ENCODE measurements at places on chromosomes 13 and 19. TPM values are rescaled to one million over a fixed set of nuclear protein-coding genes. Genes with fewer than 3 reads are reported as not detected.
A peak's percentile ranks its signal among the peaks of the same experiment; 100 is the strongest.

SIAH3 gene
- total RNA-seq, result not detected

ZIM2 gene
- not detected for total RNA-seq

MISP gene
- not detected for total RNA-seq

ZNF850 gene
- total RNA-seq, result 5.6 TPM

IGLON5 gene
- total RNA-seq, result not detected

POU2F2 gene
- 1.8 TPM for total RNA-seq

DNA sequence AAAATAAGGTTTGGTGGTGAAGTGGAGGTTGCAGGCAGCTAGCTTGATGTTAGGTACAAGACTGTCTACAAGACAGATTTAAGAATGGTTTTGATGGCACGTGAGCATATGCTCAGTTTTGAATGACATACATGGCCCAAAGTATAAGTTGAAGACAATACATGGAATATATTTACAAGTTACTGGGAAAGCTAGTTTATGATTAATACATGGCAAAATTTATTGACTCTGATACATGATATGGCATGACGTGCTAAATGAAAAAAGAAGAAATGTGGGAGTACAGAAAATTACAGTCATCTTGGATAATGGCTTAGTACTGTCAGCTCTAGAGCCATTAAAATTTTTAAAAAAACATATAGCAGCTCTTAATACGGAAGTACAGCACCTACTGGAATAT is 4.4 kb downstream of the KLF5 start:
- DNase-seq, result no peak

DNA sequence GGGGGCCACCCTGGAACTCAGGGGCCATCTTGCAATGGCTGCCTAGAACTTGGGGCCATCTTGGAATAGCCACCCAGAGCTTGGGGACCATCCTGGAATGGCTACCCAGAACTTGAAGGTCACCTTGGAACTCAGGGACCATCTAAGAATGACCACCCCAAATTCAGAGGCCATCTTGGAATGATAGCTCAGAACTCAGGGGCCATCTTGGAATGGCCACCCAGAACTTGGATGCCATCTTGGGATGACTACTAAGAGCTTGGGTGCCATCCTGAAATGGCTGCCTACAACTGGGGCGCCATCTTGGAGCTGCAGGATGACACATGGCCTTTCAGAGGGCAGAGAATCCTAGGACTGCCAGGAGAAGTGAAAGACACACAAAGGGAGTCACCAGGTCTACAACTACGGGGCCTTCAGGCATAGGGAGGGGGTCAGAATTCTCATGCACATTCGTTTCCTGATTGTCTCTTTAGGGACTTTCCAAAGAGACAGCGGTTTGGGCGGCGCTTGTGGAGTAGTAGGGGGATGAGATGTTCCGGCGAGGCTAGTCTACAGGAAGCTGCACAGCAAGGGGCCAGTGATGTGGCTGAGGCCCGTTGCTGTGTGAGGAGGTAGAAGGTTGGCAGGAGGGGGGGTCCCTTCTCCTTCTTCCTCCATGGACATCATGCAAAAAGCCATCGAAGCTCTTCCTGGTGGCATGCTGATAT is 125.0 kb downstream of the IER2 start:
- DNase-seq, result no peak

- no peak for DNase-seq
These were observed 72.2 kb downstream of the CDADC1 start for GRCh38 chr13:49319951-49320350.

- no peak for DNase-seq
These were observed 10.9 kb upstream of the DNMT1 start for GRCh38 chr19:10205636-10206035.

GRCh38 chr13:109119896-109120295 is 490.5 kb downstream of the MYO16 start:
- DNase-seq, result no peak

DNA sequence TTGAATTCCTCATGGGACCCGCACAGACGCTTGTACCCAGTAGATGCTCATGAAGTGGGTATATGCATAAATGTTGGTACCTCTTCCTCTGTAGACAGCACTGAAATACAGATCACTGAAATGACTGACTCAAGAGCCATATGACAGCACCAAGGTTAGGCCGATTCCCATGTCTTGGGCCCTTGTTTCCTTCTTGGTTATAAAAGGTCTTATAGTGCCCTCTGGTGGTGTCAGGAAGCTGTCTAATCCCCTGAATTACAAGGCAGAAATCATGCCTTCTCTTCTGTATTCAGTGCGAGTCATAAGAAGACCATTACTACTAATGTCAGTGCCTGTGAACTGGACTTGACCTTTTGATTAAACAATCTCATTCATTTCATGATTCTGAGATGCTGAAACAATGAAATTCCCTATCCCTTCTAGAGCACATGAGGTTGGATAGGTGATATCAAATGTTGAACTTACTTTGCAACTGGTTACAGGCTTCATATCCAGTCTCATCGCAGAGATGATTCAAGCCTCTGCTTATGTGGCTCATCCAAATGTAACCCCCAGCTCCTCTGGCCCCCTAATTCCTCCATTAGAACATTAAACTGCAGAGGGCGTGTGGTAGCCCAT is 59.7 kb downstream of the SPATA13 start:
- no peak for DNase-seq

GRCh38 chr13:110234532-110234931 is 72.4 kb downstream of the COL4A1 start:
- DNase-seq, result no peak

DNA sequence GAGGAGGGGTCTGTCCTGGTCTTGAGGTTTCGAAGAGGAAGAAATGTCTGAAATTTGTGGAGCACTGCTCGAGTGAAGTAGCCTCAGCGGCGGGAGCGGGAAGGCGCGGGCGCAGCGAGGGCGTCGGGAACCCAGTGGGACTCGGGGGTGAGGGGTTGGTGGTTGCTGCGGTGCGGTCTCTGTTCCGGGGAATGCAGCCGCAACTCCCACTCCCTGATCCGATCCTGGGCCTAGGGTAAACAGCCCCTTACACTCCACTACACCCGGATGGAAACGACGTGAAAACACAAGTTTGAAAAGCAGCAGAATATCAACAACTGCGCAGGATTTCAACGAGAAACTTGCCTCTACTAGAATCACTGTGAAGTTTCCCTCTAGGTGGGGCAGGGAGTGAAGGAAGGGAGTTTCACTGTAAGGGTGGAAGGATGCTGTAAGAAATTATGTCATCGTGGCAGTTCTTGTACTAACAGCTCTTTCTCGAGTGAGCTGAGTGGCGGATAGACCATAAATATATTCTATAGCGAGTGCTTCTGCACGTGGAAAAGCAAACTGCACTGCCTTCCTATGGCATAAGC is 2.0 kb upstream of the KLF12 start:
- DNase-seq, result peak; percentile 48

DNA sequence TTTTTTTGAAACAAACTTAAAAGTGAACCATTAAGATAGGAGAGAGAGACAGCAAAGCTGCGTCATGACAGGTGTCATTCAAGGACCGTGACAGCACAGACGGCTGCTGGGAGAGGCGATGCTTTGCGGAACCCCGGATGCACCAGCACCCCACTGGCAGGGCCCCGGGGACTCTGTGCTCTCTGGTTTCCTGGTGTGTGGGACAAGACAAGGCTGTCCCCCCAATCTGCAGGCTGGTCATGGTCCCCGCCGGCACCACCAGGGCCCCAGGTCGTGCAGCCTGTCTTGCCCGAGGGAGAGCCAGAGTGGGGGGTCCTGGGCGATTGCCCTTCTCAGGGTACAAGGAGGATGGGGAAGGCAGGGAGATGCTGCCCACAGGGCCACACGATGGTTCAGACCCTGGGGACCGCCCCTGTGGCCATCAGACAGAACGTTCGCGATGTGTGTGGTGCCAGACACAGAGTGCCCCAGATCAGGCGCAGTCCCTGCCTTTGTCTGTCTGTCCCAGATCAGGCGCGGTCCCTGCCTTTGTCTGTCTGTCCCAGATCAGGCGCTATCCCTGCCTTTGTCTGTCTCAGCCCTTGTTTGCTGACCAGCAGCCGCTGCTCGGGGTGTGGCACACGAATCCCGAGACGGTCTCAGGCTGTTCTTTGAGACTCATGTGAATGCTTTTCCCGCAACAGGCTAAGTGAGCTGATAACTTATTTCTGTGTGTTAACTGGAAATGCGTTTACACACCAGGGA is 36.1 kb downstream of the ADPRHL1 start:
- no peak for DNase-seq

GRCh38 chr13:51881296-51881695 is 19.5 kb downstream of the CCDC70 start:
- DNase-seq, result no peak

DNA sequence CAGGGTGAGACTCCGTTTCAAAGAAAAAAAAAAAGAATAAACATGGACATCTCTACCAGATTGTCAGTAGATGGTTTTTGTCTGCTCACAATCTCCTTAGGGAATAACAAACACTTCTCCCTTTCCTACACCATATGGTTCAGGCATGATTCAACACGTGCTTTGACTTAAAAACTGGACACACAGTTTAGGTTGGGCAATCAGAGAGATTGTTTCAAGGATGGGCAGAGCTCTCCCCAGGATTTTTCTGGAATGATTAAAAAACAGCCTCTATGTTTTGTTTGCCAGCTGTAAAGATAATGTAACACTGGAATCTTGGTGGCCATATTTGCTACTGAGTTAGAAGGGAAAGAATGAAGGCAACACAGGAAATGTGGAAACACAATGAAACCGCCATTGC is 150.1 kb upstream of the TSC22D1 start:
- no peak for DNase-seq

DNA sequence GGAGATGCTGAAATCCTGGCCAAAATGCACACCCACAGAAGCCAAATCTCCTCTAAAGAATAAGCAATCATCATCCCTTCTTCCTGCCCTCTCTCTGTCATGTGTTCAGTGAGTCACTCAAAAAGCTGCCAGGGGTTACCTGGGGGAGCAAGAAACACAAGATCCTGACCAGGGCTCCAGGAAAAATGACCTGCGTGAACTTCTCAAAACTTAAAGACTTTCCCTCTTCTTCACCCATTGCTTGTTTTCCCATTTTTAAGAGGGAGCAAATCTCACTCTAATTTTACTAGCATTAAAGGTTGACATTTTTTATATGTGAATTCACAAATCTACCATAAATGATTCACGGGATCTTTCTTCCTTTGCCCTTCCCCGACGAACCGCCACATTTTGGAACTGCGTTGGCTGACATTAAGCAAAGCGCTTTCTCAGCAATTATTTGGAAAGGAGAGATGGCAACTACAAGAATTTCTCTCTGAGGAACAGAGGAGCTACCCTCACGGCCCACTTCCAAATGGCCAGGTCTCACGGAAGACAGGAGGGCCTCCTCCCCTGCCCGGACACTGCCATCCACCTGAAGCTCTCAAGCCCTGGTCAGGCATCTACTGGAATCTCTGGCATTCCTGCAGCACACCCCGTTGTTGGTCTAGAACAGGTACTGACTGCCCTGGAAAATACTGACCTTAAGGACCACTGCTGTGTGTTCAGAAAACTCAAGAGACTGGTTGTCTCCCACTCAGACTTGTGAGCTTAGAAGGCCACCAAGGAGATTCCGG is 14.2 kb downstream of the TSHZ3 start:
- DNase-seq, result no peak

- peak; percentile 68 for DNase-seq
These were observed 39.3 kb downstream of the EFNA2 start for GRCh38 chr19:1324806-1325567.

GRCh38 chr19:15187026-15188007 is 13.5 kb downstream of the NOTCH3 start:
- no peak for DNase-seq

DNA sequence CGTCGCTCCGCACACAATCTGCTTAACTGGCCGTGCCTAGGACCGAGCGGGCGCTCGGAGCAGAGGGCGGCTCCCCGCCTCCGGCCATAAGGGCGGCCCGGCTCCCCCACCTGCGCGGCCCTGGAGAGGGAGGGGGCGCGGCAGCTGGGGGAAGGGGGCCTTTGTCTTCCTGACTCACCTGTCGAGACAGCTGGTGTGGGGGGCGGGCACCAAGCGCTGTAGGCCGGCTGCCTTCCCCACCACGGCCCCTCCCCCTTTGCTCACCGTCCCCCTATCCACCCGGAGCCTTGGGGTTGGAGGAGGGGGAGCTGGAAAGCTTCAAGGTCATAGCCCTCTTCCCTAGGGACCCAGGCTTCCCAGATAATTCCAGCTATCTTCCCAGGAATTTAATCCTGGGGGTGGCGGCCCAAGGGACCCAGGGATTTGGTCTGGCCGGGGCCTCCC is 1.2 kb downstream of the VASP start:
- DNase-seq, result peak; percentile 67

DNA sequence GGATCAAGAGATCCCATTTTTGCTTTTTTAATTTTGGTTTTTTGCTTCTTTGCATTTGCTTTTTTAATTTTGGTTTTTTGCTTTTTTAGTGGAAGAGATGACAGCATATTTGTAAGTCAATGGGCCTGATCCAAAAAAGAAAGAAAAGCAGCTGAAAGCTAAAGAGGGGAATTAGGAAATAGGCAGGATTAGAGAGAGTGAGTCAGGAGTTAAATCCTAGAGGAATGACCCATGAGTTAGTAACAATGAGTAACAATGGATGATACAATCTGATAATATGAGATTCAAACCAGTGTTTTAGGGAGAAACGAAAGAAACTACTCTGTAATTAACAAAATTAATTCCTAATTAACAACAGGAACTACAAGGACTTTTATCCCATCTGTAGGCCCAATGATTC is 111.2 kb upstream of the SGCG start:
- DNase-seq, result no peak

- DNase-seq, result no peak
These were observed 118.3 kb downstream of the COL4A2 start for GRCh38 chr13:110425444-110425780.

DNA sequence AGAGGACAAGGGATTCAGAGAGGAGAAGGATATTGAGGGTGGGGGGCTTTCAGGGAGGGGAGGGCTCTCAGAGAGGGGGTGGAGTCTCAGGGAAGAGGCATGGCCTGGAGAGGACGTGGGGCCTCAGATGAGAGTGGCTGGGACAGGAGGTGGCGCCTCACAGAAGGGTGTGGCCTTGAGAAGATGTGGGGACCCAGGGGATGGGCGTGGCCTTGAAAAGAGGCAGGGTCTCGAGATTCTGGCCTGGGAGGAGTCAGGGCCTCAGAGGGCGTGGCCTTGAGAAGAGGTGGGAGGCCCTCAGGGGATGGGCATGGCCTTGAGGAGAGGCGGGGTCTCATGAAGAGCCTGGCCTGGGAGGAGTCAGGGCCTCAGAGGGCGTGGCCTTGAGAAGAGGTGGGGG is 23.7 kb upstream of the TNFSF14 start:
- DNase-seq, result no peak

- peak; percentile 98 for DNase-seq
These were observed at the start of gene UGGT2 for GRCh38 chr13:96053003-96053703. TSS of gene UGGT2 (minus strand) at chr13:96053401. CDS start at chr13:96053312, 89 bp downstream.

All from left ventricle myocardium superior (tissue), 1 donor.